ENCODE measurements at places on chromosomes 12 and 14.
A peak's percentile ranks its signal among the peaks of the same experiment; 100 is the strongest.

GRCh38 chr12:120833849-120834248 is 70.3 kb downstream of the SPPL3 start:
- no peak for DNase-seq

- DNase-seq = no peak
These were observed 82.7 kb upstream of the OTX2 start for GRCh38 chr14:56892959-56893358.

- DNase-seq = no peak
These were observed 4.7 kb upstream of the GPATCH2L start for GRCh38 chr14:76146976-76147375.

GRCh38 chr14:81221579-81222102 is 882 bp upstream of the GTF2A1 start:
- no peak for DNase-seq

- peak; percentile 55 for DNase-seq
These were observed 47.8 kb upstream of the MED13L start for GRCh38 chr12:116325336-116325664.

- DNase-seq = no peak
These were observed 118.7 kb upstream of the TMCC3 start for GRCh38 chr12:94769047-94769420.

GRCh38 chr12:118649765-118650585 is 273.6 kb downstream of the SUDS3 start:
- DNase-seq = no peak

GRCh38 chr12:67331123-67331522 is 62.0 kb downstream of the CAND1 start:
- no peak for DNase-seq

DNA sequence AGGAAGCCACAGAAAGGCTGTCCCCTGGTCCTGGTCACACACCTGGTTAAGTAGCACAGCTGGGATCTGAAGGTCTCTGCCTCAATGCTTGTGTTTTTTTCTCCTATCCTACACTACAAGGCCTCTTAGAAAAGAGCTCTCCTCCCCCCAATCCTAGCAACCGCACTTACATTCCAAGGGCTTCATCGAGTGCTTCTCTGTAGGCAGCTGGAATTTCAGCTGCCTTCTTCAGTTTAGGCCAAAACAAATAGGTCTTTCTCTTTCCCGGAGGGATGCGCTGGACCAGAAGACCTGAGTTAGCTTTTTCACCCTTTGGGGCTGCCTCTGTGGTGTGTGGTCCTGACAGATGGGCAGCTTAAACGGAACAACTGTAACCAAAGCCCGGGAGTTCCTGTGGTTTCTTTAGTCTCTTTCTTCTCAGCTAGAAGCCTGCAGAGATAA is 109.7 kb downstream of the GPATCH2L start:
- DNase-seq = no peak

GRCh38 chr12:122899887-122900286 is 4.0 kb upstream of the VPS37B start:
- DNase-seq = no peak

- DNase-seq = no peak
These were observed 75.4 kb downstream of the GRIP1 start for GRCh38 chr12:66603461-66603860.

- no peak for DNase-seq
These were observed 4.0 kb downstream of the KRT5 start for GRCh38 chr12:52515927-52516831.

DNA sequence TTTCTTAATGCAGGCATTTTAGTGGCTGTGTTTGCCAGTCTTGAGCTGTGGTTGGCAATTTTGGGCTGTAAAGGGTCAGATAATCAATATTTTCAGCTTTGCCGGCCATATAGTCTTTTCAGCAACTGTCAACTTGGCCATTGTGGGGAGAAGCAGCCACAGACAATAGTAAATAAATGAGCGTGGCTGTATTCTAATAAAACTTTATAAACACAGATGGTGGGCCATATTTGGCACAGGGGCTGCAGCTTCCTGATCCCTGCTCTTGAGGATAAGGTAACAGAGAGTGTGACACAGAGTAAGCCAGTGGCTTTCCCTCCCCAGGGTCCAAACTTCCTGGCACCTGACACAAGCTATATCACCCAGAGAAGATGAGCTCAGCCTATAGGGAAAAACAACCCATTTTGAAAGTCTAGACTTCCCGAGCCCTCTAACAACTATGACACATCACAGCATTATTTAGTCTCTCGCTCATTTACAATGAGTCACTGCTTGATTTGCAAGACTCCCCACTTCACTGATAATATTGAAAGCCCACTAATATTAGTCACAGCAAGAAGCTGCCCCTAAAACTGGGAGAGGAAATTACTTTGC is 163.1 kb upstream of the TMPO start:
- DNase-seq = no peak

DNA sequence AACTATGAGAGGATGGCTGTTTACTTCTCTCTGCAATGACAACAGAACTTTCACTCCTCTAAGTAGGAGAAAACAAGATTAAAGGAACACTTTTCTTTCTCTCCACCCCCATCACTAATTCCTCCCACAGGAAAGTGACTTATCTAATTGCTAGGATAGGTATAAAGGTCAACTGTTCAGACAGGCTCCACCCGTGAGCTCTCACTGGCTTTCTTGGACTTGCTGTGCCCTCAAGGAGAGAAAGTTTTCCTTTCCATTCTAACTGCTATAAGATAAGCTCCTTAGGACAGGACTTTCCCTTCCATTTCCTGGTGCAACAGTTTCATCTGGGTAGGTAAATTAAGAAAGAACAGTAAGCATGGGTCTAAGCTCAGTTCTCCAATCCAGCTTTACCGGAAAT is 4.8 kb downstream of the SLC41A2 start:
- DNase-seq = no peak

- no peak for DNase-seq
These were observed 341.8 kb downstream of the NRXN3 start for GRCh38 chr14:78512021-78512420.

GRCh38 chr12:4240161-4240783 is 33.3 kb upstream of the CCND2 start:
- DNase-seq = no peak

- DNase-seq = no peak
These were observed 442.7 kb downstream of the BTG1 start for GRCh38 chr12:91702843-91703425.

- DNase-seq = no peak
These were observed 128.1 kb downstream of the MGST1 start for GRCh38 chr12:16475521-16475920.

GRCh38 chr14:65606460-65606859 is 193.9 kb downstream of the FUT8 start:
- no peak for DNase-seq

GRCh38 chr12:23722655-23723054 is 226.8 kb downstream of the SOX5 start:
- DNase-seq = no peak

GRCh38 chr12:130142736-130143135 is 19.5 kb upstream of the FZD10 start:
- no peak for DNase-seq

- DNase-seq = no peak
These were observed 92.8 kb upstream of the TMTC2 start for GRCh38 chr12:82593901-82594396.

DNA sequence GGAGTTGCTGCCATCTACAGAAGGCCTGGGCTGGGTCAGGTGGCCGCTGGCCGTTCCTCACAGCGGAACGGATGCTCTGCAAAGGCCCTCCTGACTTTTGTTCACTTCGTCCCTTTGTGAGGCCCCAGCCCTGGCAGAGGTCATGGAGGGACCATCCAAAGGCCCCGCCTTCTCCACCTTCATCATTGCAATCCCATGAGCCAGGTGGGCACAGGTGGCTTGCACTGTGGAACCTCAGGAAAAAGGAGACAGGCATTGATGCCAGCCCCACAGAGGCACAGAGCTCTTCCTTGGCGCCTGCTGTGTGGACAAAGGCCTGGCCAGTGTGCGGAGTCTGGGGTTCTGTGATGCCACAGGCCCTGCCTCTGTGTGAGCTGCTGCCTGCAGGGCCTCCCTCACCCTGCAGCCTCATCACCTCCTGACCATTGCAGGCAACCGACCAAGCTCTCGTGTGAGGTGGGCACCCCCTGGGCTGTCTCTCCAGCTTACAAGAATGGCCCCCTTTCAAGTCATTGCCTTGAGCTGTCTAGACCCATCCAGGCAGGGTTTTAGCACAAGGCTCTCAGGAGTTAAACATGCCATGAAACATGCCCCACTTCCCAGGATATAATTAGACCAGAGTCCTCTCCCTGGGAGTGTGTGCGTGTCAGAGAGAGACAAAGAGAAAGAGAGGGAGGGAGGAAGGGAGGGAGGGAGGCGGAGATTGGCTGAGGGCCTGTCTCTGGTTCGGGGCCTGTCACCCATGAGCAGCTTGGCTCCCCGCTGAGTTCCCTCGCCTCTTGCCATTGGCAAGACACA is 19.3 kb downstream of the NFKBIA start:
- no peak for DNase-seq

DNA sequence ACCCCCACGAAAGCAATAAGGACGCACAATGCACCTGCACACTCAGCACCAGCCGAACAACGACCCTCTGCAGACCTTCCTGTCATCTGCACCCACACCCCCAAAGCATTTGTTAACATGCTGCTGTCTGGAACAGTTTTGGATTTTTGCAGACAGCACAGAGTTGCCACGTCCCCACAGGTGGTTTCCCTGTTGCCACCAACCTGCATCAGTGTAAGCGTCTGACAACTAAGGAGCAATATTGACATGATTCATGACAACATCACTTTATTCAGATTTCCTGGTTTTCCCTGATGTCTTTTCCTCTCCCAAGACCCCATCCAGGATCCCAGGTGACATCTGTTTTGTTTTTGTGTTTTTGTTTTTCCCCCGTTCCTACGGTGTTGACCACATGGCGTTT is 150.7 kb upstream of the C14orf180 start:
- DNase-seq = no peak

DNA sequence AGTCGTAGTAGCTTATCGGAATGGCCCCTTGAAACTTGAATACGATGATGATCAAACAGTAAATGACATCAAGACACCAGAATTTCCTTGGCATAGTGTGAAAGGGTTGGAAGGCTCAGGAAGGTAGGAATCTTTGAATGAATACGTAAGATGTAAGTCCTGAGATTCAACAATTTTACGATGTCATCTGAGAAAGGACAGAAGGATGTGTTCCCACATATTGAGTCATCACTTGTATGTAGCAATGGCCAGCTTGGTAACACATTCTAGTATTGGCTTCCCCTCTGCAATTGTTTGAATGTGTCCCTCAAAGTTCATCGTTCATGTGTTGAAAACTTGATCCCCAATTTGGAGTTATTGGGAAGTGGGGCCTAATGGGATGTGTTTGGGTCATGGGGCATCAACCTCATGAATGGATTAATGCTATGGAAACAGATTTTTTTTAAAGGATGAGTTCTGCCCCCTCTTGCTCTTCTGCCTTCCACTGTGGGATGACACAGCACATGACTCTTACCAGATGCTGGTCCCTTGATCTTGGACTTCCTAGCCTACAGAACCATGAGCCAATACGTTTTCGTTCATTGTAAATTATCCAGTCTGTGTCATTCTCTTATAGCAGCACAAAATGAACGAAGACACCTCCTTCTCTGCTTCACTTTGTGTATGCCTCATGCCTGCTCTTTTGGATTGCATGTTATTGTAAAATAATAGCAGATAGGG is 284.6 kb downstream of the BCAT1 start:
- no peak for DNase-seq

DNA sequence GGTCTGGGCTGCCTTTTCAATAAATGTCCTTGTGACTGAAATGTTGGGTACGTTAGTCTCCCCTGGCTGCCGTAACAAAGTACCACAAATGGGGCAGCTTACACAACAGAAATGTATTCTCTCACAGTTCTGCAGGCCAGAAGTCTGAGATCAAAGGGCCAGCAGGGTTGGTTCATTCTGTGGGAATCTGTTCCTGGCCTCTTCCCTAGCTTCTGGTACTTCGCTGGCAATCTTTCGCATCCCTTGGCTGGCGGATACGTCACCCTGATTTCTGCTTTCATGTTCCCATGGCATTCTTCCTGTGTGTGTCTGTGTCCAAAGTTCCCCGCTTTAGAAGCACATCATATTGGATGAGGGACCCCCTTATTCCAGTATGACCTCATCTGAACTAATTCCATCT is 95.8 kb upstream of the NCOR2 start:
- no peak for DNase-seq

- DNase-seq = no peak
These were observed 25.0 kb downstream of the SLC15A4 start for GRCh38 chr12:128798571-128799341.

DNA sequence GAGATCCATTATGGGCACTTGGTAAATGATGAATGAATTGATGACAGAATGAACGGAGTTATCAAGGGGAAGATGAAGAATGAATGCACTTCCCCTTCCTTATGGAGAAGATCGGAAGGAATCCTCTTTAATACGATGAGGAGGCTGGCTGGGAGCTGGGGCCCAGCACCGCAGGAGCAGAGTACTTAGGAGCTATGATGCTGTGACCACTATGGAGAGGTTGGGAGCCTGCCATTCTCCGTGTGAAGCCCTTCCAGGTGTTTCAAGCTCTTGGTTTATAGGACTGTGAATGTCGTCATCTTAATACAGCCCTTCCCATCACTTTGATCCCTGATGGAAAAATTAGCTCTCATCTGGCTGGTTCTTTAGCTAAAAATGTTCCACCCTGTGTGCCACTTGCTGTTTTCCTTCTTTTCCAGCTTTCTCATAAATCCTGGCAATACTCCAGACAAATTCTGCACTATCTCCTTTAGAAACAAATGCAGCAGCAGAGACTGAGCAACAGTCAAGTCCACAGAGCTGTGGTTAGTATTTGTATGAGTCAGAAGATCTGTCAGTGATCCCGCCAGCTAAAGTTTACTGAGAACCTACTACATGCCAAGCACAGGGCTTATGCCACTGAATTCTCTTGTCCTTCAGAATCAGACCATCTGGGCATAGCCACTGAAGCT is 263.1 kb upstream of the CRY1 start:
- DNase-seq = no peak
